ENCODE measurements at places on chromosomes 13 and 19. TPM values are rescaled to one million over a fixed set of nuclear protein-coding genes. Genes with fewer than 3 reads are reported as not detected.
A peak's percentile ranks its signal among the peaks of the same experiment; 100 is the strongest.

Gene ZFP36
- 206 TPM for total RNA-seq

Gene ZNF554
- total RNA-seq: 2.7 TPM

Gene GFY
- not detected for total RNA-seq

Gene KIR2DL3
- total RNA-seq: not detected

Gene RAX2
- total RNA-seq: not detected

GRCh38 chr19:13841962-13842290, 35.0 kb upstream of the NANOS3 start:
- H3K36me3 ChIP-seq: peaks cover 2% of the 10 kb centered on the region
- DNase-seq: no peak
- H3K4me1 ChIP-seq: peaks cover 82% of the 10 kb centered on the region
- H3K27me3 ChIP-seq: no peaks in the 10 kb centered on the region
- H3K27ac ChIP-seq: peak overlapping the region; percentile 92
- peak overlapping the region; percentile 86 for H3K4me3 ChIP-seq

- no peak overlapping the region for H3K27ac ChIP-seq
- no peaks in the 10 kb centered on the region for H3K27me3 ChIP-seq
- H3K4me1 ChIP-seq: no peaks in the 10 kb centered on the region
- DNase-seq: no peak
- H3K4me3 ChIP-seq: no peak overlapping the region
Measured at GRCh38 chr19:18264971-18265540, 9.2 kb downstream of the IQCN start.

GRCh38 chr13:26325876-26326275, 71.9 kb downstream of the CDK8 start:
- H3K27ac ChIP-seq: peak overlapping the region; percentile 1
- no peaks in the 10 kb centered on the region for H3K27me3 ChIP-seq
- H3K4me3 ChIP-seq: no peak overlapping the region

GRCh38 chr13:60583911-60584753, 187.1 kb downstream of the TDRD3 start:
- no peaks in the 10 kb centered on the region for H3K36me3 ChIP-seq
- no peak overlapping the region for H3K27ac ChIP-seq
- DNase-seq: no peak
- no peaks in the 10 kb centered on the region for H3K27me3 ChIP-seq
- no peak overlapping the region for H3K4me3 ChIP-seq
- peaks cover 3% of the 10 kb centered on the region for H3K4me1 ChIP-seq

DNA sequence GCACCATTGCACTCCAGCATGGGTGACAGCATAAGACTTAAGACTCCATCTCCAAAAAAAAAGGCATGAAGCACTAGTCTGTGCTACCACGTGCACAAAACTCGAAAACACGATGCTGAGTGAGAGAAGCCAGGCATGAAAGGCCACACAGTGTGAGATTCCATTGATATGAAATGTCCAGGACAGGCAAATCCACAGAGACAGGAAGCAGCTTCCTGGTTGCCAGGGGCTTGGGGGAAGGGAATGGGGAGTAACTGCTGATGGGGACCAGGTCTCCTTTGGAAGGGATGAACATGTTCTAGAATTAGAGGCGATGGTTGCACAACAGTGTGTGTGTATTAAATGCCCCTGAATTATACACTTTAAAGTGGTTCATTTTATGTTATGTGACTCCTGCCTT, 15.9 kb upstream of the JUND start:
- peaks cover 33% of the 10 kb centered on the region for H3K4me1 ChIP-seq
- no peak for DNase-seq
- no peak overlapping the region for H3K4me3 ChIP-seq
- no peak overlapping the region for H3K27ac ChIP-seq
- H3K27me3 ChIP-seq: no peaks in the 10 kb centered on the region
- H3K36me3 ChIP-seq: no peaks in the 10 kb centered on the region

GRCh38 chr19:3423183-3423829, 56.9 kb downstream of the NFIC start:
- H3K27ac ChIP-seq: no peak overlapping the region
- H3K27me3 ChIP-seq: no peaks in the 10 kb centered on the region
- peaks cover 7% of the 10 kb centered on the region for H3K4me1 ChIP-seq
- peaks cover 4% of the 10 kb centered on the region for H3K36me3 ChIP-seq

GRCh38 chr19:2494447-2495129, 18.7 kb downstream of the GADD45B start:
- H3K4me3 ChIP-seq: peak overlapping the region; percentile 81
- no peak overlapping the region for H3K27ac ChIP-seq
- H3K27me3 ChIP-seq: peaks cover 26% of the 10 kb centered on the region
- H3K4me1 ChIP-seq: peaks cover 45% of the 10 kb centered on the region
- H3K36me3 ChIP-seq: no peaks in the 10 kb centered on the region
- DNase-seq: peak; percentile 54

GRCh38 chr19:13404236-13404635, 102.0 kb downstream of the CACNA1A start:
- no peaks in the 10 kb centered on the region for H3K4me1 ChIP-seq
- no peak overlapping the region for H3K27ac ChIP-seq
- DNase-seq: no peak
- peaks cover 15% of the 10 kb centered on the region for H3K27me3 ChIP-seq
- H3K36me3 ChIP-seq: no peaks in the 10 kb centered on the region
- no peak overlapping the region for H3K4me3 ChIP-seq

GRCh38 chr19:51023946-51024345, 2.5 kb downstream of the KLK11 start:
- DNase-seq: no peak
- no peak overlapping the region for H3K4me3 ChIP-seq
- no peak overlapping the region for H3K27ac ChIP-seq
- H3K36me3 ChIP-seq: no peaks in the 10 kb centered on the region

Measured in activated B cell treated with CpG ODN at 0.5 μM for 24 hours (primary cell).